Stromal cell of bone marrow (primary cell): ENCODE measurements at places on chromosomes 5 and 9.

DNA sequence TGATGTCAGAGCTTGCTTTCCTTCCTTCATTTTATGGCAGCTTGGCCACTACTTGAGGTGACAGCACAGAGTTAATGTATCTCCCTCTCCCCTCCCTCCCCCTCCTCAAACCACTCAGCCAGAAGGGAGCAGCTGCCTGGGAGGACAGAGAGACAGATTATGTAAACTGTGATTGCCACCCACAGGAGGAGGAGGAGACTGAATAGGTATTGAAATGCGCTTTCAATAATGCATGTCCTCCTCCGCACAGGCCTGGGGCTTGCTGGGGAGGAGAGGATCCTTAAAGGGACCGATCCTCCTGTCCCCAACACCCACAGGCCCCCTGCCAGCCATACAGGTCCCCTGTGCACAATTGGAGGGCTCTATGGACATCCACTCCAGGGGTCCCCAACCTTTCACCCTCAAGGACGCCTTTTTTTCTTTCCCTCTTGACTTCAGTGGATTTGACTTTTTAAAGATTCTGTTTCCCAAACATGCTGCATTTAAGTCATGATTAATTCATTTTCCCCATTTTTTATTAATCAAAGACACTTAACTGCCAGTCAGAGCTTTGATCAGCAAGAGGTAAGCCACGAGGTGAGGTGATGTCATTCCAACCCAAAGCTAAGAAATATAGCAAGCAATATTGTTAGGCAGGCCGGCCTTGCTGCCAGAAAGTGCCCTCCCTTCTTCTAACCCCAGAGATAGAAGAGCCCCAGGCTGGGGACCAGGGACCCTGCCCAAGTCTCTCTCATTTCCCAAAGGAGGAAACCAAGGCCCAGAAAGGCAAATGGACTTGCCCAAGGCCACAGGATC lies 47.5 kb upstream of the CPLX2 start:
- DNase-seq, result no peak

DNA sequence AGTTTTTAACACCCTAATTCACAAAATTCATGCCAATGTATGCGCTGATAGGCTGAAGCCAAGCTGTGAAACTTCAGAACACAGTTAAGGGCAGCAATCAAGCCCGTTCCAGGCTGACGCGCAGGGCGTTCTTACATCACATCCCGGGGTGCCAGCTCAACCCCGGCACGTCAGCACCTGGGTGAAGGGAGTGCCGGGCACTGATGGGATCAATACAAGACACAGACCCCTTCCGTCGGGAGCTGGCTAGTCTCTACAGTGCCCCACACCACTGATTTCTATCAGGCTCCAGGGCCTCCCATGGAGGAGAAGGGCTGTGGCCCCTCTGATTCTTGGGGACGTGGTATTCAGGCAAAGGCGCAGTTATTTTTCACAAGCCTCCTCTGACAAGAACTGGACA lies 12.0 kb downstream of the BARHL1 start:
- no peak for DNase-seq

DNA sequence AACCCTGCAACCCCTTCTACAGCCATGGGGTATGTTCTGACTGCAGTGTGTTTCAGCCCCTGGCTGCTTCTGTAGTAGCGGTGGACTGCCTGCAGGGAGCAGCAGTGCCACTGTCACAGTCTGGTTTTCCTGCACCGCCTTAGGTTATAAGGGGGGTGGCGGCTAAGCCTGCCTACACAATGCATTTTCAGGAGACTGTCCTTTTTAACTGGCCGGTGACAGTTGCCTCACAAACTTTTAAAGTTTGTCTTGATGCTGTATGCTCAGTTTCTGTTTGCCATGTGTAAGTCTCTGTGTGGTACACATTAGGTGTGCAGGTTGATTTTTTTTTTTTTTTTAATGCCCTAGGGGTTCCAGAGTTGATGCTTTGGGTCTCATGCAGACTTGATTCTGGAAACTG lies 53.0 kb downstream of the NUP214 start:
- DNase-seq, result peak; percentile 27

DNA sequence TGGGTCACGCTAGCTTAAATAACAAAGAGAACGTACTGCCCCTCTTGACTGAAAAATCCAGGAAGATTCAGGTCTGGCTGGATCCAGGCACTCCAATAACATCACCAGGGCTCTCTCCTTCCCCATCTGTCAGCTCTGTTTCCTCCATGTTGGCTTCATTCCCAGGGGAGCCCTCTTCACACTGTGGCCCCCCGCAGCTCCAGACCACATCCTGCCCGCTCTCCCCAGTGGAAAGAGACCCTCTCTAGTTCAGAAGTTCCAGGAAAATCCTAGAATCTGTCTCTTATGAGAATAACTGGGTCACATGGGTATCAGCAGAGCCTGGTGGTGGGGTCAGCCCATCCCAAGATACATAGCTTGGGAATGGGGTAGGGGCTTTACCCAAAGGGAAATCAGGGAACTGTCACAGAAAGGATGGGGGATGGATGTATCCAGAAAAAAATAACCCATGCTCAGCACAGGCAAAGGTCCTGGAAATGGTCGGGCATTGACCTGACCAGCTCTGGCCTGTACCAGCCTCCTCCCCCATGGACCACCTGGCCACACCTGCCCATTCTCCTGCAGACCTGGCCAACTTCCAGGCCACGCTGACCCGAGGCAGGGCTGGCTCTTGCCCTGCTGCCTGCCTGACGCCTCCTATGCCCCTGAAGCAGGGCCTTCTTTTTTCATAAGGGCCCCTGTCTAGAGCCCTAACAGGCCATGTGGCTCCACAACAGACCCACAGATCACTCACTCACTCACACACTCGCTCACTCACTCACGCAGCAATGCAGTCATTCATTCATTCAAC lies 65.9 kb downstream of the COL23A1 start:
- DNase-seq, result no peak

DNA sequence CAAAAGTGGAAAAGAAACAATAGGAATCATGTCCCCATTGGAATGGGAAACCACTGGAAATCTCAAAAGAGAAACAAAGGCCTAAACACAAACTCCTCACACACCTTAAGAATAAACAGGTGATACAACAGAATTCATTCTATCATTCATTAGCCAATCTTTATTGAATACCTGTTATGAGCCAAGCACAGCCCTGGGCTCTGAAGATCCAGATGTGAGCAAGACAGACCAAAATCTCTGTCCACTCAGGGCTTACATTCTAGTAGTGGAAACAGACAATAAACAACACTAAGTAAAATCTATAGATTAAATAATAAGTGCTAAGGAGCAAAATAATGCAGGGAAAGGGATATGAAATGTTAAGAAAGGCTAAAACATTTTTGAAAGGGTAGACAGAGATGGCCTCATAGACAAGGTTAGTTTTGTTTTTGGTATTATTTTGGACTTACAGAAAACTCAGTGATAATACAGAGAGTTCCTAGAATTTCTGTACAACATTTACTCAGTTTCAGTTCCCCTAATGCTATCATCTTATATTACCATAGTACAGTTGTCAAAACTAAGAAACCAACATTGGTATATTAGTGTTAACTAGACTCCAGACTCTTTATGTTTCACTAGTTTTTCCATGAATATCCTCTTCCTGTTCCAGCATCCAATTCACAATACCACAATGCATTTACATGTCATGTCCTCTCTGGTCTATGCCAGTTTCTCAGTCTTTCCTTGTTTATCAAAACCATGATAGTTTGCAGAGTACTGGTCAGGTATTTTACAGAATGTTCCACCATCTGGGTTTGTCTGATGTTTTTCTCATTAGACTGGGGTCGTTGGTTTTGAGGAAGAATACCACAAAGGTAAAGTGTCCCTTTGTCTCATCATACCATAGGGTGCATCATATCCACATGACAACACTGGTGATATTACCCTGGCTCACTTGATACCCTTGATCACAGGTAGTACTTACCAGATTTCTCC lies 103.7 kb downstream of the SIL1 start:
- DNase-seq, result no peak

DNA sequence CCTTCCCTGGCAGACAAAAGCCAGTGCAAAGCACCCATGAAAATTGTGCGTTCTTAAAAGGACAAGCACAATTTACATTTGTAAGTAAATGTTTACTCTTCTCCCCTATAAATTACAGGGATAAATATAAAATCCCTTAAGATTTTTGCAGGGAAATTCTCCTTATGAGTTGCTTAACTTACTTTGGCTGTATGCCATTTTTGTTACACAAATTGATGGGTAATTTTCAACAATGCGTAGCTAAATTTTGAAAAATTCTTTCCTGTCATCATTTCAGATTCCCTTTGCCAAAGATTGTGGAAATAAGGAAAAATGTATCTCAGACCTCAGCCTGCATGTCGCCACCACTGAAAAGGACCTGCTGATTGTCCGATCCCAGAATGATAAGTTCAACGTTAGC lies 64.2 kb upstream of the ITGA2 start:
- DNase-seq, result no peak

DNA sequence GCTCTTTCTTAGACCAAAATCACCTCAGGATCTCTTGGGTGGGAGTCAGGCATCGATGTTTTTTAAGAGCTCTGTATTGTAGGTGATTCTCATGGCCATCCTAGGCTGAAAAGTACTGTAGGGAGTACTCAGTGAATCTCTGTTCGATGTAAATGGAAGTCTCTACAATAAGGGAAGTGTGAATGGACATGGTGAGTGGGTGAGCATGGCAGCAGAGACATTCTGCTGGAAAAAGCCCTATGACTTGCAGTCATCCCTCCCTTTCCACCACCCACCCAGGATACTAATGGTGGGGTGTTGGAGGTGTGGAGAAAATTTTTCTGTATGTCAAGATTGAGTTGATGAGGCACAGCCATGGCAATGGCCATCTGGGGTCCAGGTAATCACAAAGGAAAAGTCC lies 30.9 kb downstream of the ZNF366 start:
- no peak for DNase-seq

GRCh38 chr9:128245421-128246151 lies 30.2 kb downstream of the GOLGA2 start:
- no peak for DNase-seq

DNA sequence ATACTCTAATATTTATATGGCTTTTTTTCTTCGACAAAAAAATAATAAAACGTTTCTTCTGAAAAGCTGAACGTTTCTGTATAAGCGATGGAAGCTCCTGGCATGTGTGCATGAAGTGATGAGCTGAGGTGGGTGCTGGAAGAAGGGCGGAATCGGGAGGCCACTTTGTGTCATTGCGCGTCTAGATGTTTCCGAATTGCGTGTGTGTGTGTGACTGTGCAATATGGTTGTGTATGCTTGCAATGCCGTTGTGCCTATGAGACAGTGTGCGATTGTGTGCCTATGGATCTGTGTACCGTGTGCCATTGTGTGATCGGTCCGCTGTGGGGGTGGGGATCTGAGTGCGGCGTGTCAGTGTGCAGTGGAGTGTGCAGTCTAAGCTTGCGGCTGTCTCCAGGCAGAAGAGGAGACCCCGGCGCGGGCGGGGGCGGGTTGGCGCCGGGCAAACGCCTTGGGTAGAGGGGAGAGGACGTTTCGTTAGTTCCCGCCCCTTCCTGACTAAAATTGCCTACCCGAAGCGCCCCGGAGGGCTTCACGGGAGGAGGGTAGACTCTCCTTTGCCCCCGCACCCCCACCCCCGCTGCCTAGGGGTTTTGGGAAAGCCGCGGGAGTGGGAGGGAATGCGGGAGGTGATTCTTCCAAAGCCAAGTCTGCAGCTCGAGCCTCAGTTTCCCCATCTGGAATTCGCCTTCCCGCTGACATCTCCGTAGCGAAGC lies 24.2 kb downstream of the PCDHGC5 start:
- no peak for DNase-seq

DNA sequence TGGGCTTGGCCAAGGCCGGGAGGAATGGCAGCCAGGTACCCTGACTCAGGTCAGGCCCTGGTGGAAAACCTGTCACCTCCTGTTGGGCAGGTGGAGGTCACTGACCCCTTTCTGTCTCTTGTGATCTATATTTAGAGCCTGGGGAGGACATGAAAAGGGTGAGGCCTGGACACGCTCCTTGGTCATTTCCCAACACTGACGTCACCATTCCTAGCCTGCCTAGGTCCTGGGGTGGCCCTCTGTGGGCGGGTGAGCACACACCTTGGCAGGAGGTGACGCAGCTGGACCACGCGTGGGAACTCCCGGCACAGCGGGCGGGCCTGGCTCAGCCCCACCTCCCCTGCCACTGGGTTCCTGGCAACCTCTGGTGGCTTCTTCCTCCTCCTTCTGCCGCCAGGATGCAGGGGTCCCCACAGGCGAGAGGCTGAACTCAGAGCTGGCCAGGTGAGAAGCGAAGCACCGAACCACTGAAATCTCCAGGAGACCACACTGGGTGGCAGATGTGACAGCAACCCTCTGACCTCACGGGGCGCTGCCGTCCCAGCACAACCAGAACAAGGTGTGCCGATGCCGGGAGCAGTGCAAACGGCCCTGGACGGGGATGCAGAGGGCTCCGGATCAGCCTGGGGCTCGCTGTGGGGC lies 6.4 kb upstream of the RALGDS start:
- no peak for DNase-seq

- DNase-seq, result no peak
Measured at GRCh38 chr5:36334315-36334714, 32.6 kb upstream of the RANBP3L start.

DNA sequence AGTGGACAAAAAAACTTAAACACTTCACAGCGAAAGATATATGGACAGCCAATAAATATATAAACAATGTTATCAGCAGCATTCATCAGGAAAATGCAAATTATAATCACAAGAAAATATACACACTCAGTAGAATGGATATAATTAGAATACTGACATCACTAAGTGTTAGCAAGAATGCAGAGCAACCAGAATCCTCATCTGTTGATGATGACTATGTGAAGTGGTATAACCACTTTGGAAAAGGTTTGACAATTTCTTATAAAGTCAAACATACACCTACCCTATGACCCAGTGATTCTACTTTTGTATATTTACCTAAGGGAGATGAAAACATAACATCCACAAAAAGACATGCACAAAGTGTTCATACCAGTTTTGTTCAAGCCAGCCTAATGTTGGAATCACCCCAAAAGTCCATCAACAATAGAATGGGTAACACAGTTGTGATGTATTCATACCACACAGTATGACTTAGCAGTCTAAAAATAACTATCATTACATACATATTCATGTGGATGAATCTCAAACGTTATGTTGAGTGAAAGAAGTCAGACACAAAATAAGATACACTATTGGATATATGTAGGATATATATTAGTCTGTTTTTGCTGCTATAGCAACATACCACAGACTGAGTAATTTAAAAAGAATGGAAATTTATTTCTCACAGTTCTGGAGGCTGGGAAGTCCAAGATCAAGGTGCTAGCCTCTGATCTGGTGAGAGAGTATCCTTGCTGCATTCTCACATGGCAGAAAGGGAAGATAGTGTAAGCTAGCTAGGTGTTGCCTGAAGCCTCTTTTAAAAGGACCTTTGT lies 148.8 kb upstream of the ADAMTSL1 start:
- no peak for DNase-seq

GRCh38 chr9:123087359-123087888 lies 54.0 kb downstream of the GPR21 start:
- no peak for DNase-seq
